ENCODE measurements at places on chromosomes 4 and X.

GRCh38 chr4:137390707-137391106 is 141.6 kb downstream of the PCDH18 start:
- peak; percentile 80 for DNase-seq

DNA sequence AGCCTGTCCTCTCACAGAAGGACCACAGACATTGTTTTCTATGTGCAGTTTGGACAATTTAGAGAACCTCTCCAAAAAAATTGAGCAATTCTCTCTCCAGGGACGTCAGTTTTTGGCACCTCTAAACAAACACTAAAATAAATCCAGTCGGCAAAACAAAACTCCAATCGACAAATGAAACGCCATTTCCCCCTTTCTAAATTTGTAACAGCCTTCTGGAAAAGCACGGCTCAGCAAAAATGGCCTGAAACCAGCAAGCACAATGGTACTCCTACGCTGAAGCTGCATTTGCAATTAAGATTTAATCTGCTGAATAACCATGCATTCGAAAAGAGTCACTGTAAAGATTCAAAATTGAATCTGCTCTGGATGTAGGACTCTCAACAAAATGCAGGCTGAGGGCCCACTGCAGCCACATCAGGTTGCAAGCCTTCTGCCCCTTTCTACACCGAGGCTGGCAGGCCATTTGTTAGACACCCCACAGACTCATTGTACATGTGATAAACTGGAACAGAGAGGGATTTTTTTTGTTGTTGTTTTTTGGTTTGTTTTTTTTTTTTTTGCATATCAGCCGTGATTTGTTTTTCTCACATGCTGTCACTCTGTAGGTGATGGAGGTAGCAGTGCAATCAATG is 79.9 kb upstream of the MAP3K15 start:
- no peak for DNase-seq

DNA sequence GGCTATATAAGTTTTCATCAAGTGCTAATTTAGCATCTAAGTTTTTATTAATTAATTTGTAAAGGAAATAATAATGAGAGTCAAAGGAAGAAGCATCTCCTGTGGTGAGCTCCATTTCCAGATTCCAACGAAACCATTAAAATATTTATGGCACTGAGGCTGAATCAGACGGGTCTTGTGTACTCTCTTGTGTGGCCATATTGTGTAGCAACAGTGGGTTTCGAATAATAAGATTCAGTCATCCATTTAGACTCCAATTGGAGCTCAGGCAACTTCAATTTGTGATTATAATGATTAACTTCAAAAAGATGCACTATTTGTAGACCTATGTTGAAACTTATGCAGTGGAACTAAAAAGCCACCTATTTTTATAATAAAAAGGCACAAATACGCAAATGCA is 82.4 kb downstream of the SNCA start:
- no peak for DNase-seq

GRCh38 chr4:140931911-140932310 is 175.7 kb upstream of the TBC1D9 start:
- no peak for DNase-seq

DNA sequence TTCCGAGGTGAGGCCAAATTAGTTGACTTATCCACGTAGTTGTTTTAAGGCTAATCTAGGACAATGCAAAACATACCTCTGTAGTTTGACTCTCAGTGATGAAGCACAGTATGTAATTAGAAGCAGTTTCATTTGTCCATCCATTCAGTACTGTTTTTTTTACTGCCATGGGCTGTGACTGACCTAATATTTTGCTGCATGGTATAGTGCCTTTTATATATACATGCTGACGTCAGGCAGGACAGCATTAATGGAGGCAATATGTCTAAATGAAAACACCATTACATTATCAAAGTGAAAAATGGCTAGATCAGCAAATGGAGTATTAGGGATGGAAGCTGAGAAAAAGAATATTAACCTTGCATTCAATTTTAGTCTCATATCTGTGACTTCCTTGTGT is 66.9 kb downstream of the MFAP3L start:
- DNase-seq = no peak
